ENCODE measurements at places on chromosomes 1 and 21.
A peak's percentile ranks its signal among the peaks of the same experiment; 100 is the strongest.

- DNase-seq = peak; percentile 36
Observed at GRCh38 chr1:169867012-169867675, 26.6 kb downstream of the SCYL3 start.

DNA sequence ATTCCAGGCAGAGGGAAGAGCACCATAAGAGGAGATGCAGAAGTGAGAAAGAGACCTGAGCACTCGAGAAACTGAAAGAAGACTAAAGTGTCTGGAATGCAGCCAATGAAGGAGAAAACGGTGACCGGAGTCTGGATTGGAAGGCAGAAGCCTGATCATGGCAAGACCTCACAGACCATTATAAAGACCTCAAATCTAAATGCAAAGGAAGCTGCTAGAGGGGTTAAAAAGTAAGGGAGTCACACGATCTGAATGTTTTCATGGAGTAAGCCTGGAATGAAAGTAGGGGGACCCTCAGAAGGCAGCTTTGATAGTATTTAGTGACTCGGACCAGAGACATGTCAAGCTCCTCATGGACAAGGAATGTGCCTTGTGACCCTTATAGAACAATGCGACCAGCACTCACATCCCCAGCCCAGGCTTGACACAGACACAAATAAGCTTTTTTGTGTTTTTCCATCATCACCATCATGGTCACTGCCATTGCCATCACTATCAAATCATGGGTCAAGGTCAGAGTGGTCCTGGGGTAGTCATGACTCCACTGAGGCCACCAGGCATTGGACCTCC lies 183.6 kb downstream of the SEC16B start:
- DNase-seq = peak; percentile 10

DNA sequence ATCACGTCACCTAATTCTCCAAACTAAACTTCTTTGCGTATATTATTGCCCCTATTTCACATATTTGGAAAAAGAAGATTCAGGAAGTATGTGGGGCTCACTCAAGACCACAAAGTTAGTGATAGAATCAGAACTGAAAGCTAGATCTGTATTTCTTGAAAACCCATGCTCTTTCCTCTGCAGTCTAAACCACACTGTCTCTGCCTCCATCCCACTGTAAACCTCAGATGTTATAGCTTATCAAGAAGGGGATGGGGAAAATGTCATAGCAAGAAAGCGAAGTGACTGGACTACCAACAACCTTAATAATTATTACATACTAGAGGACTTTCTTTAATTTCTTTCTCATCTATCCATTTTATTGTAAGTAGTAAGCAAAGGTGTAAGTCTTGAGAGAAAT lies 257.7 kb upstream of the SGIP1 start:
- DNase-seq = no peak

GRCh38 chr1:226734611-226735153 lies 4.4 kb downstream of the ITPKB start:
- no peak for DNase-seq

DNA sequence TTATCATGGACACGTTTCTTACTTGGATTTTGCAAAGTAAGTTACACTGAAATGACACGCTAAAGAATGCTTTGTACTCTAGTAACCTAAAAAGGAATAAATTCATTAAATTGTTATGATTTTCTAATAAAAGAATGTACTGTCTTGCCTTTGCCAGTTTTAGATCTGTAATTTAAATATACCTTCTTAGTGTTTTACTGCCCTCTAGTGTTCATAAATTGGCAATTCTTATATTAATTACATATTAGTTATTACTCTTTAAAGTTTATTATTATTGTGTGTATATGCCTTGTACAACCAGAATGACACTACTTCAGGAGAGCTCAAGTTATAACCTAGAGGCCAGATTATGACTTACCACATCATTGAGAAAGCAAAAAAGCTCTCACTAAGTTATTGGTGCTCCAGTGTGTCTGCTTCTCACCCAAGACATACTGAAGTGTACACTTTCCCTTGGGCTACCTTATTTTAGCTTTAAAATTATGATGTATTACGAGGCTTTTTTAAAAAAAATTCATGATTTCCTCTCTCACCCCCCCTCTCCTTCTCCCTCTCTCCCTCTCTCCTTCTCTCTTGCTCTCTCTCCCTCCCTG lies 169.9 kb downstream of the HS2ST1 start:
- DNase-seq = peak; percentile 48

- no peak for DNase-seq
Observed at GRCh38 chr1:209249785-209250440, 333.6 kb upstream of the CAMK1G start.

GRCh38 chr1:232328486-232329102 lies 301.3 kb downstream of the SIPA1L2 start:
- DNase-seq = peak; percentile 66

GRCh38 chr1:183022202-183023145 lies 746 bp upstream of the LAMC1 start:
- peak; percentile 99 for DNase-seq

GRCh38 chr1:46555826-46556619 lies 4.6 kb upstream of the KNCN start:
- no peak for DNase-seq

DNA sequence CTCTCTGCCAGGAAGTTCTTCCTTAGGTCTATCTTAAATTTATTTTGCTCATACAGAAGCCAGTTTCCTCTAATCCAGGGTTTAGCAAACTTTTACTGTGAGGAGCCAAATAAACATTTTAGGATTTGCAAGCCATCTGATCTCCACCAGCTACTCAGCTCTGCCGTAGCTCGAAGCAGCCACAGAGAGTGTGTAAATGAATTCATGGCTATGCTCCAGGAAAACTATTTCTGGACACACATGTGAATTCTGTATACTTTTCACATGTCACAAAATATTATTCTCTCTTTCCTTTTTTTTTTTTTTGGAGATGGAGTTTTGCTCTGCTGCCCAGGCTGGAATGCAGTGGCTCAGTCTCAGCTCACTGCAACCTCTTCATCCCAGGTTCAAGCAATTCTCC lies 13.4 kb upstream of the AGTRAP start:
- no peak for DNase-seq

- no peak for DNase-seq
Observed at GRCh38 chr1:116956378-116956777, 45.2 kb upstream of the CD101 start.

GRCh38 chr21:45228171-45228641 lies 59.5 kb downstream of the POFUT2 start:
- DNase-seq = peak; percentile 99

GRCh38 chr1:86798608-86799291 lies 94.4 kb downstream of the SH3GLB1 start:
- no peak for DNase-seq

Data from fibroblast of skin of scalp (primary cell).